Activated CD4-positive, alpha-beta memory T cell treated with anti-CD3 and anti-CD28 coated beads for 36 hours (primary cell): ENCODE measurements at places on chromosomes 12 and 14. TPM values are rescaled to one million over a fixed set of nuclear protein-coding genes. Genes with fewer than 3 reads are reported as not detected.

GRCh38 chr12:254039-254438, 8.6 kb downstream of the SLC6A13 start:
- no peaks in the 10 kb centered on the region for H3K4me1 ChIP-seq
- H3K27ac ChIP-seq = no peak overlapping the region
- H3K4me3 ChIP-seq = no peak overlapping the region
- peaks cover 32% of the 10 kb centered on the region for H3K27me3 ChIP-seq

GRCh38 chr12:118288174-118288573, 84.5 kb downstream of the TAOK3 start:
- no peaks in the 10 kb centered on the region for H3K27me3 ChIP-seq
- H3K4me3 ChIP-seq = no peak overlapping the region
- DNase-seq = no peak
- no peaks in the 10 kb centered on the region for H3K4me1 ChIP-seq

DNA sequence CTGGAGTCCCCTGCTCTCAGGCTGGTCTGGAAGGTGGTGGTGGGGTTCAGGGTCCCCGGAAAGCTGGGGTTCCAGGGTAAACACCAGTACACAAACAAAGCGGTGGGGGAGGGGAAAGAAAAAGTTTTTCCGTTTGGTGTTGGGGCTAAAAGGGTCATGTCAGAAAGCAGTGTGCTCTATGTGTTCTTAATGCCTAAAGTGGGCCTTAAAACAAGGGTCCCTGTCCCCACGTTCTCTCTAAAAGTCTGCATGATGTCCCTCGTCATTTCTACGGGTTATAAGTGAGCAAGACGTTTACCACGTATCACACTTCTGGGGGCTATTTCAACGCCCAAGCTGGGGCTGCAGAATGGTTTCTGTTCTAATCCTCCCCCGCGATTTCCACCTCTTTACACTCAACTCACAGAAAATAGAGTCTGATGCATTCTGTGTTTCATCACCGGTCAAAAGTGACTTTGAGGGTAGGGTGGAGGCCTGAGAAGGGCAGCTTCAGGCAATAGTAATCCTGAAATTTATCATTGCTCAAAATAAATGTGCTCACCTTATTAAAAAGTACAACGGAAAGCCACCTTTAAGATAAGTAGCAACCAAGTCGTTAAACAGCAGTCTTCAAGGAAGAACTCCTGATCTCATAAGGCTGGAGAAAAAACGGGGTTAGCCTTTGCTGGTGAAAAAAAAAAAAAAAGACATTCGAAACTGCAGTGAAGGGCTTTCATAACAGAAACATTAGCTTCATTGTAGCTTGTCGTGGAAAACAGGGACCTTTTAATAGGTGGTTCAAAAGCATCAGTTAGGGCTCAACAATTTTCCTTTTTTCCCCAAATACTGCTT, 63.9 kb upstream of the PTGR2 start:
- no peaks in the 10 kb centered on the region for H3K27me3 ChIP-seq
- DNase-seq = peak; percentile 76
- peak overlapping the region; percentile 92 for H3K4me3 ChIP-seq
- H3K27ac ChIP-seq = peak overlapping the region; percentile 100
- H3K36me3 ChIP-seq = peaks cover 8% of the 10 kb centered on the region

The ALDH1L2 gene
- total RNA-seq = 4.8 TPM

DNA sequence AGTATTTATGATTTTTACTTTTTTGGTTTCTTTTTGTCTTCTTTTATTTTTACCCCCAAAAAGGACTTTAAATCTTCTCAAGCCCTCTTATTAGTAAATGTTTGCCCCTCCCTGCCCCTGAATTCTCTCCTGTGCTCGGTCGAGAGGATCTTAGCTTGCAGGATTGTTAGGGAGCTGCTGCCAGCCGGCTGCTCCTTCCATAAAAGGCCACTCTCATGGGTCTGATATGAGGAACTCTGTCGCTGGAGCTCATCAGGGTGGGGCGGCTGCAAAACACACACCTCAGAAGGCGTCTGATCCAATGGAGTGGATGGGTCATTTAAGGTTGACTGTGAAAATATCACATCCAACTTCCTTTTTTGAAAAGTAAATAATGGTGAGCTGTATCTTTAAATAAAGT, 8.5 kb downstream of the LTBR start:
- H3K27me3 ChIP-seq = no peaks in the 10 kb centered on the region
- H3K4me1 ChIP-seq = no peaks in the 10 kb centered on the region
- no peak overlapping the region for H3K4me3 ChIP-seq
- H3K36me3 ChIP-seq = no peaks in the 10 kb centered on the region
- DNase-seq = no peak

DNA sequence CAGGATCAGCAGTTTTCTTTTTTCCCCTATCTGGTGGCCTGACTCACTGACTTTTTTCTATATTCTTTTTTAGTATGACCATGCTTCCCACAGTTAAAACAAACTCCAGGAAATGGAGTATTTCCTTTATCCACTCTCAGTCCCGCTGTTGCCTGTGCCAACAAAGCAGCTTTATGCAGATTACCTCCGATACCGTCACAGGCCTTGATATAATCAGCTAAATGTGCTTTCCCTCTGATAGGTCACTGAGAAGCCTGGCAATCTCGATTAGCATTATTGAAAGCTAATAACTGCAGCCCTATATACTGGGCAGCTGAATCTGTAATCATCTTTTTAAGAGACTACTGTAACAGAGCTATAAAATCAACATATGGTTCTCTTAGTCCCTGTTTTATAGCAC, 243.6 kb downstream of the KIF21A start:
- H3K27ac ChIP-seq = no peak overlapping the region
- DNase-seq = no peak
- no peaks in the 10 kb centered on the region for H3K4me1 ChIP-seq
- no peaks in the 10 kb centered on the region for H3K36me3 ChIP-seq
- H3K27me3 ChIP-seq = peaks cover 2% of the 10 kb centered on the region
- no peak overlapping the region for H3K4me3 ChIP-seq

The CISTR gene
- not detected for total RNA-seq

DNA sequence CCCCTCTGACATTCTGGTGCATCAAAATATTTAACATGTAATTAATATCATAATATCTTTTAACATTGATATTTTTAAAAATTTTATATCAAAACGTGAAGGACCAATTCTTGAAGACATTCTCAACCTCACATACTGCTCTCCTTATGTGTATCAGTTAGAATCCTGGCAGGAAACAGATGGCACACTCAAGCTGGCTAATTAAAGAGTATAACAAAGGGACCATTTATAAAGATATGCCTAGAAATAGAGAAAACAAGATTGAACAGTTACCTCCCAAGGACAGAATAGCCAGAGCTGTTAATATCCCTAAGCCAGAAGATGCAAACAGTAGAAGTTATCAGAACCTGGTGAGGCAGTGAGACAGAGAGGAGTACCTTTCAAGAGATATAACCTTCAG, 368.7 kb downstream of the NELL2 start:
- no peak overlapping the region for H3K27ac ChIP-seq
- no peaks in the 10 kb centered on the region for H3K27me3 ChIP-seq
- H3K4me3 ChIP-seq = no peak overlapping the region

The KRT74 gene
- not detected for total RNA-seq

DNA sequence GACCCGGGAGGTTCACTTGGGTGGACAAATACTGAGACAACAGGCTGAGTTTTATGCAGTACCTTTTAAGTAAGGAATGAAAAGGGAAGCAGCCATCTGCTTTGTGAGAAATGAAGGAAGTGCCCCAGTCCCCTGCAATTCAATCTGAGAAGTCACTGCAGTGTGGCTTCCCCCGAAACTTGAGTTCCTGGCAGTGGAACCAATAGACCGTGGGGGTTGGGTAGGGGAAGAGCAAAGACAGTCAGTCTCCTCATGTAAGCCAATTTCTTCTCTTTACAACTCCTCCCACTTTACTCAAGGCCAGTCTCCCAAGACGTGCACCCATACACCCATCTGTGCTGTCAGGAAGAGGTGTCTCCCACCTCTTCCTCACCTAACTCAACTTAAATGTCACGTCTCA, 206.5 kb downstream of the BCAT1 start:
- peak; percentile 70 for DNase-seq
- no peaks in the 10 kb centered on the region for H3K36me3 ChIP-seq
- H3K27me3 ChIP-seq = peaks cover 3% of the 10 kb centered on the region
- no peak overlapping the region for H3K4me3 ChIP-seq
- H3K4me1 ChIP-seq = peaks cover 23% of the 10 kb centered on the region

DNA sequence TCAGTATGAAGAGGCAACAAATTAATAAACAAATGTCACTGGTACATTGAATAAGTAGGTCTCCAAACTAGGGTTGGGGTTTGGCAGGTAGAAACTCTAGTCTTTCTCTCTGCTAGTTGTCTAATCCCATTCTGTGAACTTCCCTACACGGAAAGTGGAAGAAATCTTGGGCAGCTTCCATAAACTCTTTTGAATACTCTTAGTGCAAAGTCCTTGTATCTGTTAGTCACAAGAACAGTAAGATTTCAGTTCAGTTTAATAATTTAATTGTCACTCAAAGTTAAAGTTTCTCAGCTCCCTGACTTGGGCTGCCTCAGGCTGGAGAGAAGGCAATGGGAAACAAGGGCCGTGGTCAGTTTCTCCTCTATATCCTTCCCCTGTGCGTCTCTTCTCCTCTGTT, 135.4 kb upstream of the MDM1 start:
- H3K36me3 ChIP-seq = no peaks in the 10 kb centered on the region
- peaks cover 11% of the 10 kb centered on the region for H3K4me1 ChIP-seq
- no peak overlapping the region for H3K27ac ChIP-seq

GRCh38 chr12:19306366-19306765, 132.9 kb upstream of the AEBP2 start:
- no peak overlapping the region for H3K27ac ChIP-seq
- no peak overlapping the region for H3K4me3 ChIP-seq
- peaks cover 2% of the 10 kb centered on the region for H3K36me3 ChIP-seq
- peaks cover under 1% of the 10 kb centered on the region for H3K4me1 ChIP-seq
- DNase-seq = no peak

- DNase-seq = no peak
- peak overlapping the region; percentile 98 for H3K27ac ChIP-seq
- peaks cover 35% of the 10 kb centered on the region for H3K4me1 ChIP-seq
- H3K27me3 ChIP-seq = no peaks in the 10 kb centered on the region
- peaks cover 95% of the 10 kb centered on the region for H3K36me3 ChIP-seq
- peak overlapping the region; percentile 79 for H3K4me3 ChIP-seq
Observed at GRCh38 chr14:22505697-22506377, 83.2 kb downstream of the DAD1 start.
